ENCODE measurements at places on chromosomes 6 and 20. TPM values are rescaled to one million over a fixed set of nuclear protein-coding genes. Genes with fewer than 3 reads are reported as not detected.
A peak's percentile ranks its signal among the peaks of the same experiment; 100 is the strongest.

DNA sequence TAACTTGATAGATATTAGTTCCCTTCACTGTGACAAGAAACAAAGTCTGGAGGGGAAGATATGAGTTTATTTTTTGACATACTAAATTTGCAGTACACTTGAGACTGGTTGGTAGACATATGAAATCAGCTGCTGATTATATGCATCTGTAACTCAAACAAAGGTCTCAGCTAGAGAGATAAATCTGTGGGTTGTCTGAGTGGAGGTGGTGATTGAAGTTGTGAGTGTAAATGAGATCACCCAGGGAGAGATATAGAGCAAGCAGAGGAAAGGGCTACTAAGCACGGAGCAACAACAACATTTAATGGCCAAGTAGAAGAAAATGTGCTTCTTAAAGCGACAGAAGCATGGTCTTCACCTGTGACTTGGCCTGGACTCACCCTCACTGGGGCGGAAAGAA is 173.2 kb upstream of the EYA4 start:
- no peak for DNase-seq

Gene HSPA12B
- total RNA-seq, result 0.98 TPM

GRCh38 chr20:57061051-57061900 is 205.2 kb downstream of the BMP7 start:
- peak; percentile 40 for DNase-seq

DNA sequence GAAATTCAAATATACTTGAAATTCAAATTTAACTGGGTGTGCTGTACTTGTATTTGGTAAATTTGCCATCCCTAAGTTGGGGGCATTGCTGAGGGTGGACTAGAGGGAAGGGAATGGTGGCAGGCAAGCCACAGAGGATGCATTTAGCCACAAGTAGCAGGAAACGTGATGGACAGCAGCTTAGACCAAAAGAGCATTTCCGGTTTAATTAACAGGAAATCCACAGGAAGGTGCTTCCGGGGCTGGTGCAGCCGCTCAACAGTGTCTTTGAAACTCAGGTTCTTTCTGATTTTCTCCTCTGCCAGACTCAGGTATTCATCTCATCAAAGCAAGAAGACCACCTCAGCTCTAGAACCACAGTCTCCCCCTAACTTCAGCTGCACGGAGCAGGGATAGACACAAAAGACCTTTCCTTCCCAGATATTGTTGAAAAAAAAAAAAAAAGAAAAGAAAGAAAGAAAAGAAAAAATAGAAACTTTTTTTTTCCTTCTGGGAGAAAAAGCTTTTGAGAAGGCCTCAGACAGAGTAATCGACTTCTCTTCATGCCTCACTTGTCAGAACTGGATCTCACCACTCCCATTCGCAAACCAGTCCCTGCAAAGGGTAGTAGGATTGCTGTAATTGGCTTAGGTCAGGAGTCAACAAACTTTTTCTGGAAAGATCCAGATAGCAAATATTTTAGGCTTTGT is 8.0 kb upstream of the BCAS1 start:
- DNase-seq, result no peak

- DNase-seq, result no peak
Observed at GRCh38 chr20:23078351-23079015, 7.6 kb downstream of the CD93 start.

- DNase-seq, result no peak
Observed at GRCh38 chr6:138162955-138163575, 1.3 kb downstream of the ARFGEF3 start.

DNA sequence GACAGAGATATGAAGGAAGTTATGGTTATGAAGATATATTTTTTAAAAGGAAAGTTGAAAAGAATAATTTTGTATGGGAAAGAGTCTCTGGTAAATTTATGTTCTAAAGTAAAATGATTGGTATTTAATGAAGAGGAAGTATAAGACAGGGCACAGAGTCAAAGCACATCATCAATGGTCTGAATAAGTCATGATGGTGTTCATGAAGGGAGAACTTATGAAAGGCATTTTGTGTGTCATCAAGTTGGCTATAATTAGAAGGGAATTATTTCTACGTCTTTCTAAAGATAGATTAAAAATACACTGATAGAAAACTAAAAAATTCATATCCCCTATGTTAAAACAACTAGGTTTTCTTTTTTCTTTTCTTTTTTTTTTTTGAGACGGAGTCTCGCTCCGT is 21.4 kb upstream of the SNAI1 start:
- DNase-seq, result no peak

DNA sequence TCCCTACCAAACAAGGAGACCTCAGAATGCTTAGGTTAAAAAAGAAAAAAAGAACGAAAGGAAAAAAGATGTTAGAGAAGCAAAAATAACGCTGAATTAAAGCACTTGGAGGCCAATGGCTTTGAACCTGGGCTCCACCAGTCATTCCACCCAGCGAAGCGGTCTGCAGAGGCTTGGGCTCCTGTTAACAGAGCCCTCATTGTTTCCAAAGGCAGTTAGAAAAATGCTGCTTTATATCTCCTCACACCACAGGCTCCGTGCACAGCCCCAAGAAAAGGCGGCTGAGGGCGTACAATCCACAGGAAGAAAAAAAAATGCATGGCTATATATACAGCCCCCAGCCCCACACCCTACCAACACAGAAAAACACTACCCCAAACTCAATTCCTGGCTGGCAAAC is 255.9 kb downstream of the FOXC1 start:
- no peak for DNase-seq

DNA sequence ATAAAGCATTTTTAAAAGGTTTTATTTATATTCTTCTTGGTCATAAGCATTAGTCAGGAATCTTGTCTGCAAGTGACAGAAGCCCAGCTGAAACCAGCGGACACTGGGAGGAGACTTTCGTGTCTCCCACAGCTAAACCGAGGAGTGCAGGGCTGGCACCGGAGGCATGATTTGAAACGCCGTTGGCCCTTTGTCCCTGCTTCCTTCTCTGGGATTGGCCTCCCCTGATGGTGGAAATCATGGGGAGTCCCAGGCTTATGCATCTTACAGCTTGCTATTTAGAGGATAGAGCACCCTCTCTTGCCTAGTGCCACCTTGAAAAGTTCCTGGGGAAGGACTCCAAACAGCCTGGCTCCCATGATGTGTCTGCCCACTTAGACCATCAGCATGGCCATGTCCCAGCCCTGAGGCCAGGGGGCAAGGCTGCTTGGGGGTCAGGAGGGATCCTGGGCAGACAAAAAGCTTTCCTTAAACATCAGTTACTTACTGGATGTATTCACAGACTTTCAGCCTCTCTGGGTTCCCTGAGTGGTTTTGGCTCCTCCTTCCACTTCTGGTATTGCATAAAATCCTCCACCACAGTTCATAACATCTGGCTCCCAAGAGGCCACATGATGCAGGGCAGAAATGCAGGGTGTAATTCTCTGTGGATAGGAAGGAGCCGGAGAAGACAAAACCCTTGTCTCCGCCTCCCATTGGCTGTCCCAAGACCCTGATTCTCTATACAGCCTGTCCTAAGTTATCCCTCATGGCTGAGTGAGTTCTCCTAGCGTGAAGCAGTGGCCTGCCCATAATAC is 49.3 kb upstream of the INSM1 start:
- DNase-seq, result no peak

DNA sequence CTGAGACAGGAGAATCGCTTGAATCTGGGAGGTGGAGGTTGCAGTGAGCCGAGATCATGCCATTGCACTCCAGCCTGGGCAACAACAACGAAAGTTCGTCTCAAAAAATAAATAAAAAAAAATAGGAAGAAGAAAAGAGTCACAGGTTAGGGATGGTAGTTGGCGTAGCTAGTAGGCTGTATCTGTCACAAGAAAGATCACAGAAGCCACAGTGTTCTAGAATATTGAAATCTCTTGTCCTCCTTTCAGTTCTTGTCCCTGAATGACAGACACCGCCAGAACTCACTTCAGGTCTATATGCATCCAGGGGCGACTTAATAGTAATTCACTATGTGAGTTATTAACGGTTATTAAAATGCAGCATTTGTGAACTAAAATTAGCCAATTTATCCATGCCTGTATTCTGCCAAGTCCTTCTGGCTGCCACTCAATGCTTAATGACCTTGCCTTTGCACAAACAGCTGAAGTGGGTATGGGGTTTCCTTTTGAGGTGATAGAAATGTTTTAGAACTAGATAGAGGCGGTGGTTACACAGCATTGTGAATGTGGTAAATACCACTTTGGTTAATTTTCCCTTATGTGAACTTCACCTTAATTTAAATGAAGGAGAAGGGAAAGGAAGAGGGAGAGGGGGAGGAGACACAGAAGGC is 41.3 kb upstream of the ZMYND8 start:
- DNase-seq, result no peak

DNA sequence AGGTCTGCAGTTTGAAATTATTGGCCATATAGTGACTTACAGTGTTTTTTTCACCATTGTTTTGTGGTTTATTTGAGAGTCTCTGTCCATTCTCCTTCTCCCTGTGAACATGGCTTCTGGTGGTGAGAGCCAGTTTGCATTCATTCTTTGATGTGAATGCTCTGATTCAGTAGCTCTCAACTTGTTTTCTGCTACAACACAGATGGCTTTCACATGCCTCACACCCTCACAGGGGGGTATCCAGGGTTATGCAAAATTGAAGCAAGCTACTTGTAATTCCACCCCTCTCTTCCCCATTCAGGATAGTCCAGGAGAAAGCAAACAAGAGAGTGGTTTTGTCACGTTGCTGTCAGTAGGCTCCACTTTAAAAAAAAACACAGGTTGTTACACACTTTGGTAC is 55.6 kb downstream of the SLX4IP start:
- DNase-seq, result no peak

DNA sequence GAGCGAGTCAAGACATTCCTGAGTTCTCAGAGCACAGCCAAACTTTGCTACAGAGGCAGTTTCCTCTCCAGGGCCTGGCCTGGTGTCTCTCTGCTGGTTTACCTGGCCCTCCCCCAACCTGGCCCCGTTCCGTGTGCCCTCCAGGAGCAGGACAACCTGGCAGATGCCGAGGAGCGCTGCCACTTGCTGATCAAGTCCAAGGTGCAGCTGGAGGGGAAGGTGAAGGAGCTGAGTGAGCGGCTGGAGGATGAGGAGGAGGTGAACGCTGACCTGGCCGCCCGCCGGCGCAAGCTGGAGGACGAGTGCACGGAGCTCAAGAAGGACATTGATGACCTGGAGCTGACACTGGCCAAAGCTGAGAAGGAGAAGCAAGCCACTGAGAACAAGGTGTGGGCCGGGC is 39.5 kb downstream of the MYH7B start:
- no peak for DNase-seq

GRCh38 chr20:10282979-10283456 is 64.4 kb downstream of the SNAP25 start:
- no peak for DNase-seq

GRCh38 chr6:139062932-139063646 is 34.5 kb downstream of the ABRACL start:
- no peak for DNase-seq

Gene DBNDD2
- total RNA-seq, result 3.2 TPM

Gene DOK5
- 0.08 TPM for total RNA-seq

DNA sequence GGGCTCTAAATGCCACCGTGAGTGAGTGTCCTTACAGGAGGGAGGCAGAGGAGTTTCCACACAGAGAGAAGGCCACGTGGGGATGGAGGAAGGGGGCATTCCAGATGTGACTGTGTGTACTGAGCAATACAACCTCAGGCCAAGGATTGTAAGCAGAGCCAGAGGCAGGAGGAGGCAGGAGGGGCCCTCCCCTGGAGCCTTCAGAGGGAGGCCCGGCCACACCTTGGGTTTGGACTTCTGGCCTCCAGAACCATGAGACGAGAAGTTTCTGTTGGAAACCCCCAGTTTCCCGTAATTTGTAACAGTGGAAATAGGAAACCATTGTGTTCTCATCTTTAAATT is 9.3 kb upstream of the KIF25 start:
- DNase-seq, result no peak

GRCh38 chr20:36175475-36175995 is 21.0 kb downstream of the EPB41L1 start:
- no peak for DNase-seq

DNA sequence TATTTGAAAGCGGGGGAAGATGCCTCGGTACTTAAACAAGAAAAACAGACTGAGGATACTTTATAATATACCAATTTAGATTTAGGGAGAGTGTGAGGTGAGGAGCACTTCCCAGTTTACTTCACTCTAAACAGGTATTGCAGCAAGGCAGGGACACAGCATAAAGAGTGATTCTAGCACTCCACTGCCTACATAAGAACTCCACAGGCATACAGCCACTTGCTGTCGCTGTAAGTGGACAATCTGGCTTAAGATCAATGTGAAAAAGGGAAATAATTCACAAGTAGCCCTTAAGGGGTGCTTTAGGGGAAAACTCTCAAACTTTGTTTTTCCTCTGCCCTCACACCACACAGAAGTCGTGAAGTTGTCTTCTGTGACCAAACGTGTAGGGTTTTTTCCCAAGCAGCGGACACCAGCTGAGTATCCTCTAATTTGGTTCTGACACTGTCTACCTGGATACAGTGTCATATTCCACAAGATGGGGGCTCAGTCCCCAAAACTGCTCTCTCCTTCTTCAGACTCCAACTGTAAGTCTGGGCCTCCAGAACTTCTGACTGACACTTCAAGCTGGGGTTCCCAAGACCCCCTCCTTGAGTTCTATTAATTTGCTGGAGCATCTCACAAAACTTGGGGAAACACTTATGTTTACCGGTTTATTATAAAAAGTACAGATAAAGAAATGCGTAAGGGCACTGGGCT is 9.3 kb downstream of the ADNP start:
- DNase-seq, result no peak

DNA sequence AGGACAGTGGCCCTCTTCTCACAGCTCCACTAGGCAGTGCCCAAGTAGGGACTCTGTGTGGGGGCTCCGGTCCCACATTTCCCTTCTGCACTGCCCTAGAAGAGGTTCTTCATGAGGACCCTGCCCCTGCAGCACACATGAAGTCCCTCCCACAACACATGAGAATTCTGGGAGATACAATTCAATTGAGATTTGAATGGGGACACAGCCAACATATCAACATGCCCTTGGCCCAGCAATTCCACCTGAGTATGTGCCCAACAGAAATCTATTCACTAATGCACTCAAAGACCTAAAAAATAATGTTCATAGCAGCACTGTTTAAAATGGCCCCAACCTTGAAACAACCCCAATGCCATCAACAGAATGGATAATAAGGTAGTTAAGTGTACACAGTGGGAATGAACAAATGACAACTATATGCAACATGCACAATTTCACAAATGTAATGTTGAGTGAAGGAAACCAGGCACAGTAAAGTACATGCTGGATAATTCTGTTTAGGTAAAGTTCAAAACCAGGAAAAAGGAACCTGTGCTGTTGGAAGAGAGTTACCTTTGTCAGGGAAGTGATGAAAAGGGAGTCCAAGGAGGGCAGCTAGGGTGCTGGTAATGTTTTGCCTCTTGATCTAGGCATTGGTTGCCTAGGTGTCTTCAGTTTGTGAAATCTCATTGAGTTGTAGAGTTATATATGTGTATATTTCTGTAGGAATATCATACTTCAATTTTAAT is 16.1 kb downstream of the ISM1 start:
- no peak for DNase-seq

- DNase-seq, result no peak
Observed at GRCh38 chr20:59223182-59223601, 59.6 kb downstream of the ZNF831 start.

GRCh38 chr6:6678811-6679210 is 90.3 kb downstream of the LY86 start:
- DNase-seq, result no peak

Gene IL17A
- not detected for total RNA-seq

All from liver (tissue), 10 donors.